ENCODE measurements at places on chromosomes 7 and 10. TPM values are rescaled to one million over a fixed set of nuclear protein-coding genes. Genes with fewer than 3 reads are reported as not detected.

DNA sequence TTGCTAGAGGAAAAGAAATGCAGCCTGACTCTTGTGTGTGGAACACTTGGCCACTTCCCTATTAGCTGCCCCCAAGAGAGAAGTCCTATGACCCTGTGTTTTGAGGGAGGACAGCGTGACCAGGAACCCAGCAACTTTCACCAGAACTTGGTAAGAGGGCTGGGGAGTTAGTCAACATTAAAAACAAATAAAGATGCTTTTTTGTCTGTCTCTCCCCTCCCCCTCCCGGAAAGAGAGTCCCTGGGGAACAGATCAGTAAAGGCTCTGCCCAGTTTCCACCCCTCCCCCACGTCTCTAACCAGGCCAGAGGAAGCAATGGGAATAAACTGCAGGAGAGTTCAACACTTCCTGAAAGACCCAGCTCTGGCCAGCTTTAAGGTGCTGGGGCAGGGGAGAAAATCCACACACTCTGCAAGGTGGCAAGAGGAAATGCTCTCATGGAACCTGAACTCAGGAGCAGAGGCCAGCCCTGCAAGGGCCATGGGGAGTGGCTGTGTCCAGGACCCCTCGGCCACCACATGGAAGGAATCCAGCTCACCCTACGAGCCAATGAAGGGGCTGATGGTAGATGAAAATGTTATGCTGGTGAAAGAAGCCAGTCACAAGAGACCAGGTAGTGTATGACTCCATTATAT lies 21.5 kb downstream of the SH3PXD2A start:
- no peak overlapping the region for H3K4me3 ChIP-seq
- no peaks in the 10 kb centered on the region for H3K4me1 ChIP-seq
- H3K36me3 ChIP-seq = peaks cover 3% of the 10 kb centered on the region
- H3K27ac ChIP-seq = no peak overlapping the region

- H3K4me3 ChIP-seq = no peak overlapping the region
- no peak overlapping the region for H3K27ac ChIP-seq
- no peaks in the 10 kb centered on the region for H3K36me3 ChIP-seq
- H3K4me1 ChIP-seq = no peaks in the 10 kb centered on the region
- H3K27me3 ChIP-seq = no peaks in the 10 kb centered on the region
These were observed 699.9 kb downstream of the INHBA start for GRCh38 chr7:41002741-41003610.

DNA sequence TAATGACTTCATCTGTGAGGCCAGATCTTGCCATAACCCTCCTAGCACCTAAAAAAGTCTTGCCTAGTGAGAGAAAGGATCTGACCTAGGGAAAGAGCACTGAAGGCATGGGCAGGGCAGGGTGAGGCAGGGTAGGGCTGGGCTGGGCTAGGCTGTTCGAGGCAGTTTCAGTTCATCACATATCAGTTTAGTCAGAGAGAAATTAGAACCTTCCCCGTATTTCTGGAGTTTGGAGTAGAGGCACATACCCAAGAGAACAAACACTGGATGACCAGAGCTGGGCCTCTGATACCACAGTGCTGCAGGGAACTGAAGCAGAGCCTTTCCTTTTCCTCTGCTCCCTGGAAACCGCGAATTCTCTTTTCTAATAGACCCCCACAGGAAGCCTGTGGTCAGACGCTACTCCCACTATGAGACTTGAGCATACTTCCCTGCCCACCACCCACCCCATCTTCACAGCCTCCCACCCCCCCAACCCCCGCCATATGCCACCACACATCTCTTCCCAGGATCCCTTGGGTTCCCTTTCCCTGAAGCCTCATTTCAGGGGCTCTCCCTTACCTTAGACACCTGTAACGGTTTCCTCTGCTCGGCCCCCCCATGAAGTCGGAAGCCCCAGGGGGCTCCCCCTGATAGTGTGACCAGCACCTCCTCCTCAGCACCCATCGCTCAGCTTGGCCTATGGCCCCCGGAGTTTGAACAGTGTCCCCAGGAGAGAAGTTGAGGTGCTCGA lies 406 bp downstream of the SYNPO2L start:
- H3K27me3 ChIP-seq = no peaks in the 10 kb centered on the region
- peaks cover 13% of the 10 kb centered on the region for H3K4me1 ChIP-seq
- DNase-seq = no peak

GRCh38 chr10:75461672-75462649 lies 30.5 kb downstream of the LRMDA start:
- no peak overlapping the region for H3K27ac ChIP-seq
- no peaks in the 10 kb centered on the region for H3K36me3 ChIP-seq
- H3K27me3 ChIP-seq = no peaks in the 10 kb centered on the region
- DNase-seq = no peak
- H3K4me1 ChIP-seq = no peaks in the 10 kb centered on the region
- no peak overlapping the region for H3K4me3 ChIP-seq

DNA sequence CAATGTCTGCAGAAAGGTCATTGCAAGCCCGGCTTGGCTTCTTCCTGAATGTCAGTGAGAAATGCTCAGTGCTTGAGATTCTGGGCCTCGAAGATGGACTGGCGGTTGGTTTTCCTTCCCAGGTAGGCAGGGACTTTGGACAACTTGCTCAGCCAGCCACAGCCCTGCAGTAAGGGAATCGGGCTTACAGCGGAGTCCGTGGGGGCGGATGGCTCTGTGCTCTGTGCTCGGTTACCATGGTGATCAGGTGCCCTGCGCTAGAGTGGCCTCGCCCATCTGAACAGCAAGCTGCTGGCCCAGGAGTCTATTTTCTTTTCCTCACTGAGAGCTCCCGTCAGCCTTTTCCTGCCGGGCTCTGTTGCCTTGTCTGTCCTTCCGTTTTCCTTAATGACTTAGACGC lies 77.8 kb upstream of the SH2B2 start:
- H3K27me3 ChIP-seq = no peaks in the 10 kb centered on the region
- H3K27ac ChIP-seq = no peak overlapping the region
- DNase-seq = no peak

DNA sequence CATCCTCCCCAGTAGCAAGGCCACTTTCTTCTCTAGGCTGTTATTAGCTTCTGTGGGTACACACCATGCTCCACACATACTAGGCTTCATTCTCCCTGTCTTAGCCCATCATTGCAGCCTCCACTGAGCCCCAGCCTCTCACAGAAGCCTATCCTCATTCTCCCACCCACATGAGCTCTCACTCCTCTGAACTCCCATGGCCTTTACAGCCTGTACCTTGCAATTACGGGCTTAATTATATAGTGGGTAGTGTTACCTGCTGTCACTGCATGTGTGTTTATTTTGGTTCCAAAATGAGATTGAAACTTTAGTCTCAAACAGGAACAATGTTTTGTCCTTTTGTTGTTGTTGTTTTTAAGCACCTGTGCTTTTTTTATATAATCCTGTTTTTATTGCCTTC lies 460.0 kb downstream of the KCNMA1 start:
- no peak overlapping the region for H3K4me3 ChIP-seq
- H3K4me1 ChIP-seq = no peaks in the 10 kb centered on the region
- DNase-seq = no peak
- peaks cover 5% of the 10 kb centered on the region for H3K27me3 ChIP-seq
- H3K36me3 ChIP-seq = no peaks in the 10 kb centered on the region
- H3K27ac ChIP-seq = no peak overlapping the region

DNA sequence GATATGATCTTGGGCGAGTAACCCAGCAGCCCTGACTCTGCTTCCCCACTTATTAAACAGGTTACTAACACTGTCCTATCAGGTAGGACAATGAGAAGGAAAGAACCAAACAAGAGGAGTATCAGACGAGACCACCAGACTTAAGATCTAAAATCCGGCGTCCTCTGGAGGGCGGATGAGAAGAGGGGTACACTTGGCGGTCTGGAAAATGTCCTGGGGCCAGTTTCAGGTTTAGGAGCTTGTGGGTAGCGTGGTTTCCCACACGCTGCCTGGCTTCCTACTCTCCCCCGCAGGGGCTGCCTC lies 635 bp downstream of the ZNF32 start:
- H3K27me3 ChIP-seq = peaks cover 12% of the 10 kb centered on the region
- H3K4me1 ChIP-seq = peaks cover 13% of the 10 kb centered on the region
- H3K4me3 ChIP-seq = peak overlapping the region; percentile 85
- H3K27ac ChIP-seq = peak overlapping the region; percentile 78
- no peak for DNase-seq

GRCh38 chr10:132742837-132743194 lies 43.1 kb downstream of the NKX6-2 start:
- no peak overlapping the region for H3K4me3 ChIP-seq
- no peak for DNase-seq

GRCh38 chr10:126042354-126042753 lies 146.0 kb downstream of the FANK1 start:
- H3K36me3 ChIP-seq = no peaks in the 10 kb centered on the region
- no peak for DNase-seq
- H3K4me3 ChIP-seq = no peak overlapping the region
- H3K27me3 ChIP-seq = no peaks in the 10 kb centered on the region
- peak overlapping the region; percentile 78 for H3K27ac ChIP-seq

DNA sequence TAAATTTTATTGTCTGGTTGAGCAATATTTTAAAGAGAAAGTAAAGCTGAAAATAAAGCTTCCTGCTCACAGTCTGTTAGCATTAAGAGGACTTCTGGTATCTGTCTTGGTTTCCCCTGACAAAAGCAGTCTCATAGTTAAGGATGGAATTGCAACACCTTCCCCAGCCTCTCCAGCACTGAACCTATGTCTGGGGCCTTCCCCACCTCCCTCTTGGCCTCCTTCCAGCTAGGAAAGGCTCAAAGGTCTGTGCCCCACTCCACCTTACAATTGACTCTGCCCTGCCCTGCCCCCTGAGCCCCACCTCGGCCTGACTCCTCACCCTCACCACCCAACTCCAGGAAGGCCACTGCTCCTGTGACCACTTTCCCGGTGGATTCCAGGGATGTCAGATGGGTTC lies 33.2 kb downstream of the COL17A1 start:
- H3K27ac ChIP-seq = no peak overlapping the region
- no peak for DNase-seq
- peaks cover 4% of the 10 kb centered on the region for H3K4me1 ChIP-seq
- no peak overlapping the region for H3K4me3 ChIP-seq
- no peaks in the 10 kb centered on the region for H3K27me3 ChIP-seq
- no peaks in the 10 kb centered on the region for H3K36me3 ChIP-seq

Gene PI4K2A
- 11.7 TPM for total RNA-seq

DNA sequence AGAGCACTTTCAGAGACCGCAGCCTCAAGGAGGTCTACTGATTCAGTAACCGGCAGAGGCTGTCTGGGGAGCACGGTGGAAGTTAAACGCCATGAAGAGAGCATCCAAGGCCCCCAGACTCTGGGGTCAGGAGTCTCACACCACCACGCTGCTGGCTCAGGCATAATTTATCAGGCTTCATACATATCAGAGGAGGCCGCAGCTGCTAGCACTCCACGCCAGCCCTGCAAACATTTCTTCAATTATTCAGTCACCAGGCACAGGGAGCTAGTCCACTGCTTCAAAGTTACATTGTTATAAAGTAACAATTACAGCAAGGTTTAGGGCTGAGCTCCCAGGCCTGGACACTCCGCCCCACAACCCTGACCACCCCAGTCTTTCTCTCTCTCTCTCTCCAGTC lies 97.8 kb downstream of the PAXIP1 start:
- no peak overlapping the region for H3K4me3 ChIP-seq
- no peaks in the 10 kb centered on the region for H3K36me3 ChIP-seq
- no peak overlapping the region for H3K27ac ChIP-seq
- no peak for DNase-seq
- no peaks in the 10 kb centered on the region for H3K4me1 ChIP-seq

- H3K4me1 ChIP-seq = no peaks in the 10 kb centered on the region
- H3K27me3 ChIP-seq = no peaks in the 10 kb centered on the region
- no peak for DNase-seq
- H3K36me3 ChIP-seq = no peaks in the 10 kb centered on the region
- H3K27ac ChIP-seq = no peak overlapping the region
These were observed 82.0 kb downstream of the NEURL1 start for GRCh38 chr10:103575416-103576075.

DNA sequence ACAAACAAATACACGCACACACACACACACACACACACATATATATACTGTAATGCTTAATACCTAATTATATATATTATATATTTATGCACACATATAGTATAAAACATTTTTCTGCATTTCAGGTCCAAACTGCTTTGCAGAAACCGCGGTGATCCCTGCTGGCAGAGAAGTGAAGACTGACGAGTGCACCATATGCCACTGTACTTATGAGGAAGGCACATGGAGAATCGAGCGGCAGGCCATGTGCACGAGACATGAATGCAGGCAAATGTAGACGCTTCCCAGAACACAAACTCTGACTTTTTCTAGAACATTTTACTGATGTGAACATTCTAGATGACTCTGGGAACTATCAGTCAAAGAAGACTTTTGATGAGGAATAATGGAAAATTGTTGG lies 138.5 kb downstream of the VWC2 start:
- H3K4me1 ChIP-seq = no peaks in the 10 kb centered on the region
- H3K36me3 ChIP-seq = no peaks in the 10 kb centered on the region
- H3K27ac ChIP-seq = no peak overlapping the region

- no peak overlapping the region for H3K4me3 ChIP-seq
- no peak overlapping the region for H3K27ac ChIP-seq
- H3K36me3 ChIP-seq = no peaks in the 10 kb centered on the region
- DNase-seq = no peak
These were observed 6.9 kb upstream of the PSMG3 start for GRCh38 chr7:1576521-1577253.

Gene CYP26C1
- total RNA-seq = not detected

Gene PDE6C
- total RNA-seq = not detected

GRCh38 chr7:52539414-52539813 lies 496.0 kb upstream of the POM121L12 start:
- H3K27ac ChIP-seq = no peak overlapping the region
- no peaks in the 10 kb centered on the region for H3K27me3 ChIP-seq
- no peak overlapping the region for H3K4me3 ChIP-seq

DNA sequence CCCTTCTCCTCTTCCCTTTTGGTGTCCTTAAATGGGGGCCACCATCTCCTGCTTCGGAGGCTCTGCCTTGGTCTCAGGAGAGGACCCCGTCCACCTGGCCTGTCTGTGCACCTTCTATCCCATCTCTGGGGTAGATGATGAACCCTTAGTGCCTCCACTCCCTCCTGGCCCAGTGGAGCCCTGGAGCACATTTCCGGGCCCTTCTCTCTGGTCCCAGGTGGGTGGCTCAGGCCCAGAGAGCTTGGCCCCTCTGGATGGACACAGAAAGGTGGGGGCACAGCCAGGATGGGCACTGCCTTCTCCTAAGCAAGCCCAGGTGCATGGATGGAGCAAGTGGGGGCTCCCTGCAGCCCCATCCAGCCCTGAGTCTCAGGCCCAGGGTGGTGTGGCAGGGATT lies 121.4 kb upstream of the RET start:
- no peak overlapping the region for H3K27ac ChIP-seq
- no peak overlapping the region for H3K4me3 ChIP-seq
- H3K4me1 ChIP-seq = no peaks in the 10 kb centered on the region
- DNase-seq = no peak
- H3K36me3 ChIP-seq = no peaks in the 10 kb centered on the region
- peaks cover 9% of the 10 kb centered on the region for H3K27me3 ChIP-seq

Gene ADCYAP1R1
- not detected for total RNA-seq

GRCh38 chr7:47720141-47720906 lies 138.4 kb upstream of the TNS3 start:
- H3K4me1 ChIP-seq = peaks cover 2% of the 10 kb centered on the region
- H3K27ac ChIP-seq = no peak overlapping the region
- no peaks in the 10 kb centered on the region for H3K36me3 ChIP-seq
- no peaks in the 10 kb centered on the region for H3K27me3 ChIP-seq
- no peak for DNase-seq

- H3K36me3 ChIP-seq = peaks cover 23% of the 10 kb centered on the region
- peak overlapping the region; percentile 91 for H3K27ac ChIP-seq
- peaks cover 42% of the 10 kb centered on the region for H3K4me1 ChIP-seq
- peak overlapping the region; percentile 96 for H3K4me3 ChIP-seq
- DNase-seq = no peak
These were observed 1.6 kb downstream of the MSRB2 start for GRCh38 chr10:23096802-23097549.

Gene SPDYE8
- not detected for total RNA-seq

Measured in activated naive CD8-positive, alpha-beta T cell treated with anti-CD3 and anti-CD28 coated beads for 36 hours (primary cell).